ENCODE measurements at places on chromosomes 12 and 14. TPM values are rescaled to one million over a fixed set of nuclear protein-coding genes. Genes with fewer than 3 reads are reported as not detected.
A peak's percentile ranks its signal among the peaks of the same experiment; 100 is the strongest.

- DNase-seq, result no peak
These were observed 9.6 kb downstream of the PLXNC1 start for GRCh38 chr12:94157981-94158411.

DNA sequence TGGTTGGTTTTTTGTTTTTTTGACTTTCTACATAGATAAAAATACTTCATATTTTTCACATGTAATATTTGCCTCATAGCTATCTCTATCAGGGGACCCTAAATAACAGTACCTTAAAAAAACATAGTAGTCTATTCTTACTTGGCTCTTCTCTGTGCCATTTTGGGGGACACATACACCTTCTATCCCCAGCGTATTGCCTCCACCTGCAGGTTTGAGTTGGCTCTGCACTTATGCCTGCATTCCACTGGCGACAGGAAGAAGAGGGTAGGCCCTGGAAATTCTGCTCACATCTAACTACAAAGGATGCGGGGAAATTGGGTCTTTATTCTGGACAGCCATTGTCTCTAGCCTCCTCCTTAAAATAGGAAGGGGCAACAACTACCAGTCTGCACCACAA, 13.8 kb upstream of the IFI27L2 start:
- DNase-seq, result no peak

DNA sequence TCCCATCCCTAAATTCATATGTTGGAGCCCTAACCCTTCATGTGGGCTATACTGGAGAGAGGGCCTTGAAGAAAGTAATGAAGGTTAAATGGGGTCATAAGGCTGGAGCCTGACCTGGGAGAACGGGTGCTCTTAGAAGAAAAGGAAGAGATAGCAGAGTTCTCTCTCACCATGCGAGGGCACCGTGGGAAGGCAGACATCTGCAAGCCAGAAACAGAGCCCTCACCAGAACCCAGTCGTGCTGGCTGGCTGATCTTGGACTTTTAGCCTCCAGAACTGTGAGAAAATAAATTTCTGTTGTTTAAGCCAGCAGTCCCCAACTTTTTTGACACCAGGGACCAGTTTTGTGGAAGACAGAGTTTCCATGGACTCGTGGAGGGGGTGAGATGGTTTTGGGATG, 149.3 kb downstream of the ATP23 start:
- no peak for DNase-seq

DNA sequence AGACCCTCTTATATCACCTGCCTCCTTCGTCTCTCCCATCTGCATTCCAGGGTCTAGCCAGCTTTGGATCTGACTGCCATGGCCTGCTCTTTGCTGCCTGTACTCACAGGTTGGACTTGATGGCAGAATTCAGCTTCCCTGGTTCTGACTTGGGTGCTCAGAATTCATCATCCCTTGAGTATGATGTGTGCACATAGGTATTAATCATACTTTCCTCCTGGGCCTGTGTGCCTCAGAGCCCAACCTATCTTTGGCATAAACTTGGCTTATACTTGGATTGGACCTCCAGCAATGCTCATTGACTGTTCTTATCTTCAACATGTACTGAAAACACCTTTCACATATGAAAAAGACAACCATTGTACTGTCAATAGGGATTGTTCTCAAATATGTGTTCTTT, 70.7 kb upstream of the LMNTD1 start:
- no peak for DNase-seq

DNA sequence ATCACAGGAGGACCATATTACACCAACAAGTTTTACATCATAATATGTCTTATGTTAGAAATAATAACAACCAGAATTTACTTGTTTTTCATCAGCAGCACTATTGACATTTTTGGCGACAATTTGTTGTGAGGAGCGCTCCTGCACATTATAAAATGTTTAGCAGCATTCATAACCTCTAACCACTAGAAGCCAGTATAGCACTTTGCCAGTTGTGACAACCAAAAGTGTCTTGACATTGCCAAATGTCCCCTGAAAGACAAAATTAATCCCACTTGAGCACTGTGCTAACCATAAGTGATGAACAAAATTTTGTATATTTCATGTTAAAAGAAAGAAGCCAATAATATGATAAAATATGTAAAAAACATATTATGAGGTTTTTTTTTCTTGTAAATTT, 356.9 kb upstream of the LMO3 start:
- no peak for DNase-seq

GRCh38 chr14:50882932-50883826, 11.3 kb downstream of the ABHD12B start:
- DNase-seq, result no peak

- DNase-seq, result peak; percentile 46
These were observed 923 bp upstream of the ITPR2 start for GRCh38 chr12:26833743-26834490.

GRCh38 chr12:123427036-123427769, 9.3 kb downstream of the RILPL2 start:
- DNase-seq, result peak; percentile 44

GRCh38 chr12:31752450-31752849, 23.6 kb upstream of the AMN1 start:
- DNase-seq, result no peak

- no peak for DNase-seq
These were observed 4.6 kb upstream of the CACNB3 start for GRCh38 chr12:48813465-48814261.

DNA sequence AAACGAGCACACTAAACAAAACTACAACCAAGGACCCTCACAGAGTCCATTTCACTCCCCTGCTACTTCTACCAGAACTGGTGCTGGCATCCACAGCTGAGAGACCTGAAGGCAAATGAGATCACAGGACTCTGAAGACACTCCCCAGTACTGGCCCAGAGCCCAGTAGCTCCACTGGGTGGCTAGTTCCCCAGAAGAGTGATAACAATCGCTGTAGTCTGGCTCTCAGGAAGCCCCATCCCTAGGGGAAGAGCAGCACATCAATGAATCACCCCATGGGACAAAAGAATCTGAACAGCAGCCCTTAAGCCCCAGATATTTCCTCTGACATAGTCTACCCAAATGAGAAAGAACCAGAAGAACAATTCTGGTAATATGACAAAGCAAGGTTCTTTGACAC, 190.7 kb upstream of the BMP4 start:
- DNase-seq, result no peak

DNA sequence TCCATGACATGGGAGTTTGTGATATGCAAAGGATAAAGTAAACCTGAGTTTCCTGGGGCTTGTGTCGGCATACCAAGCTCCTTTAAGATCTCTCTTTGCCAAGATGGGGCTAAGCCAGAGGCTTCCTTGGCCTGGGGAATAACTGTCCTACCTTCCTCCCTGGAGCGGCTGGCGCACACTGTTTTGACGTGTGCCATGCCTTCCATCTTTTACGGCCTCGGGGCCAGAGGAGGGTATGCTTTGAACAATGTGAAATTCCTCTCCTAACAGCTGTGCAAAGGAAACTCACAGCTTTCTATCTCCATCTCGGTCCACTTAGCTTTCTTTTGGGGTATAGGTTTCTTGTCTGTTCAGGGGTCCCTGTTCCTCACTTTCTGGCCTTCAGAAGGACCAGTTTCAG, 55.2 kb downstream of the NTF3 start:
- DNase-seq, result no peak

GRCh38 chr14:100708425-100709288, 18.0 kb upstream of the DLK1 start:
- no peak for DNase-seq

GRCh38 chr12:13165617-13166041, 30.9 kb upstream of the EMP1 start:
- DNase-seq, result peak; percentile 80

- DNase-seq, result no peak
These were observed 474.8 kb upstream of the TBX3 start for GRCh38 chr12:115158816-115159215.

DNA sequence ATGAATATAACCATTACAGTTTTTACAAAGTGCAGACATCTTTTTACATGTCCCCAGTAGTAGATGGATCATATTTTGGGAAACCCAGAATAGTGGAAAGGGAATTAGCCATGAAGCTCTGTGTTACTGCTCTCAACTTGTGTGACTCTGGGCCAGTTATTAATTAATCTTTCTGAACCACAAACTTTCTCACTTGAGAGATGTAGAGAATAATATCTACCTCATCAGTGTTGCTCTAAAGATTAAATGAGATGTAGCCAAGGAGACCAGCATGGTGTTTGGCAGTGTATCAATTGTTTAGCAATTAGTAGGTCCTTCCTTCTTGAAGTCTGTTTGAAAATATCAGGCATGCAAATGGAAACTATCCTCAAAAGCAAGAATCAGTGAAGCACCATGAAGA, 169.2 kb downstream of the TMTC2 start:
- no peak for DNase-seq

DNA sequence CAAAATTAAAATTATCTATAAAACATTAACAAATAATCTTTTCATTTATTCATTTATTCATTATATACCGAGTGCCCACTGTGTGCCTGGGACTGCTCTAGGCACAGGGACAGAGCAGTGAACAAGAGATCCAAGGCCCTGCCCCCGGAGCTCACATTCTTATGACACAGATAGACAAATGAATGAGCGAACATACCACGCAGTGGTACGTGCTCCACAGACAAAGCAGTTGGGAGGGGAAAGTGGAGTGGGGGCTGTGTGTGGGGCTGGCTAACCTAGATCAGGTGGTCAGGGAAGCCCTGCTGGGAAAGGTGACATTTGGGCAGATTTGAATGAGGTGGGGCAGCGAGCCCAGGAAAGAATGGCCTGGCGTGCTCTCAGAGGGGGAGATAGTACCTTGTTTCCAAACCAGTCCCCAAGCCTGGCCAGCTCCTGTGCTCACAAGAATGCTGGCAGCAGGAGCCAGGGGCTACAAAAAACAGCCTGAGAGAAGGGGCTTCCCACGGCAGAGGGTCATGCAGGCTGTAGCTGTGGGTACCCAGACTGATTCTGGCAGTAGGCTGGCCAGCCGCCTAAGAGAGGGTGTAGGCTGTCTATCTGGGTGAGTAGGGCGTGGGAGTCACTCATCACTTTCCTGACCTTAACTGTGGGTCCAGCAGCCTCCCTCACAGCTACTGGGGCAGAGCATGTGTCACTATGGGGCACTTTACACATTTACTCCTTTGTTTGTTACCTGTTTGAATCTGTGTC, 57.8 kb upstream of the ACTN1 start:
- DNase-seq, result no peak

DNA sequence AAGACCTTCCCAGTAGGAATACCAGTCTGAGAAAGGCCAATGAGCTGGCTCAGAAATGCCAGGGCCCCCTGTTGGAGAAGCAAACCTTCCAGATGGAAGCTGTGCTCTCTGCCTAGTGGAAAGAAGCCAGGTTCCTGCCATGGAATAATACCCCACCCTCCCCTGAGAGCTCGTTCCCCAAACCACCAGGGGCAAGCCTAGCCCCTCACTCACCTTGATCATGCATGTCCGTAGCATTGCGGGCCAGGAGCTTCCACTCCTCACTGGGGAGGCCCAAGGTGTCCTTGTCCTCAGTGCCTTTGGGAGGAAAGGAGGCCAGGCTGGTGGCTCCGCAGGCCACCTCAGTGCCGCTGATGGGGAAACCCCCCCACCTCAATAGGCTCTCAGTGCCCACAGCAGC, 20.1 kb downstream of the AHSA1 start:
- no peak for DNase-seq

GRCh38 chr12:98769068-98769467, 124.0 kb downstream of the APAF1 start:
- no peak for DNase-seq

DNA sequence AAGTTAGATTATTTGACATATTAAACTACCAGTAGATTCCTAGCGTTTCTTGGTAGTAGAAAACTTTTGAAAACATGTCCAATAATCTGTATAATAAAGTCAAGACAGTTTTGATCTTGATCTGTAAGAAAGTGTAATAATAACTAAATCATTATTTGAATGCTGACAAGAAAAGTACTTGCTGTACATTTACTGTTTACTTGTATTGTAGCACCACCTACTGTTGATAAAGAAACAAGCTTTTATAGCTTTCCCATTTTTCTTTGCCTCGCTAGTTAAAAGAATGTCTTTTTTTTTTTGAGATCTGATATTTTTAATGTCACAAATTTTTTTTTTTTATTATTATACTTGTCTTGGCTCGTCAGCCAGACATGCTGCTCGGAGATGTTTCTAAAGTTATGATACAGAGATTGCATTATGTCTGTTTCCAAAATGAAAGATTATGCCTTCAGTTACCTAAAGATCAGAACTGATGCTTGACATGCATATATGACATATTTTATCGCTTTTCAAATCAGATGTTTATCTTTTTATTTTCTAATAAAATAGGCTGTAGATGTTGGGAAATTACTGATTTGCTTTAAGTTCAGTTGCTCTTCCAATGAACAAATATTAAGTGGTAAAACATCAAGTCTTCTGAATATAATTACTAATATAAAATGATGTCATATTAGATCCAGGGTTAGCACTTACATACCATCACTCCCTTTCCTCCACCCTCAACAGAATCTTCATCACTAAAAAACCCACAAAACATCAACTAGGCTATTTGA, 140.5 kb downstream of the AKAP6 start:
- DNase-seq, result no peak

CRIP1 gene
- total RNA-seq, result 174 TPM

MYH7 gene
- total RNA-seq, result 0.05 TPM

SRP54 gene
- 81.6 TPM for total RNA-seq

ATN1 gene
- 64.9 TPM for total RNA-seq

LMNTD1 gene
- total RNA-seq, result not detected

ETFBKMT gene
- total RNA-seq, result 1.3 TPM

RHOJ gene
- total RNA-seq, result not detected

ACOT6 gene
- not detected for total RNA-seq

PAWR gene
- 18.5 TPM for total RNA-seq

PROX2 gene
- total RNA-seq, result 0.23 TPM

CLEC4D gene
- total RNA-seq, result not detected

CCDC196 gene
- total RNA-seq, result not detected

LGR5 gene
- total RNA-seq, result not detected

HOXC9 gene
- not detected for total RNA-seq

SIX1 gene
- not detected for total RNA-seq

FOXN4 gene
- not detected for total RNA-seq

KRT74 gene
- not detected for total RNA-seq

EPYC gene
- total RNA-seq, result not detected

WSCD2 gene
- total RNA-seq, result not detected

CEBPE gene
- 0.21 TPM for total RNA-seq

STAT2 gene
- 121 TPM for total RNA-seq

LHX5 gene
- total RNA-seq, result 0.07 TPM

All from activated T-cell treated with anti-CD3 and anti-CD28 coated beads, Interleukin-2, amount 50 U/mL, for 72 hours (primary cell).